ENCODE measurements at places on chromosomes 1 and 21.

GRCh38 chr1:7888248-7889081, 35.6 kb upstream of the UTS2 start:
- DNase-seq, result no peak

GRCh38 chr1:41850029-41850428, 68.7 kb downstream of the HIVEP3 start:
- DNase-seq, result no peak

- no peak for DNase-seq
These were observed 645 bp downstream of the ATP6V0B start for GRCh38 chr1:43975249-43975961.

GRCh38 chr1:56881417-56881816, 26.8 kb downstream of the C8A start:
- DNase-seq, result no peak

DNA sequence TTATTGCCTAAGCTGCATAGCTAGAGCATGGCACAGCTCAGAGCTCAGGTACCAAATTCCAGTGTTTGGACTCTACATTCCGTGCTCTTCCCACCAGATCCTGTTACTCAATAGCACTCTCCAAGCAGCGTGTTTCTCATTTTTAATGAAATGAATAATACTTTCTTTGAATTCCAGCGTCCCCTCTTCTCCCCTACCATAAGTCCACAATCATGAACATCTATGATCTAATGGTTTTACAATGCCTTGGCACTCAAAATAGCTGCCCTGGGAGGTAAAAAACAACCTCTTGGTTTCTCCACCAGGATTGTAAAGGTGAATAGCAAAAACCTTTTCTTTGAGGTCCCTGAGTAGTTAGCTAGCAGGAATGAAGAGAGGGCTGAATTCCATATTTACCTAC, 480.0 kb upstream of the PKN2 start:
- DNase-seq, result no peak

GRCh38 chr1:92509619-92510018, 22.9 kb upstream of the GFI1 start:
- no peak for DNase-seq

DNA sequence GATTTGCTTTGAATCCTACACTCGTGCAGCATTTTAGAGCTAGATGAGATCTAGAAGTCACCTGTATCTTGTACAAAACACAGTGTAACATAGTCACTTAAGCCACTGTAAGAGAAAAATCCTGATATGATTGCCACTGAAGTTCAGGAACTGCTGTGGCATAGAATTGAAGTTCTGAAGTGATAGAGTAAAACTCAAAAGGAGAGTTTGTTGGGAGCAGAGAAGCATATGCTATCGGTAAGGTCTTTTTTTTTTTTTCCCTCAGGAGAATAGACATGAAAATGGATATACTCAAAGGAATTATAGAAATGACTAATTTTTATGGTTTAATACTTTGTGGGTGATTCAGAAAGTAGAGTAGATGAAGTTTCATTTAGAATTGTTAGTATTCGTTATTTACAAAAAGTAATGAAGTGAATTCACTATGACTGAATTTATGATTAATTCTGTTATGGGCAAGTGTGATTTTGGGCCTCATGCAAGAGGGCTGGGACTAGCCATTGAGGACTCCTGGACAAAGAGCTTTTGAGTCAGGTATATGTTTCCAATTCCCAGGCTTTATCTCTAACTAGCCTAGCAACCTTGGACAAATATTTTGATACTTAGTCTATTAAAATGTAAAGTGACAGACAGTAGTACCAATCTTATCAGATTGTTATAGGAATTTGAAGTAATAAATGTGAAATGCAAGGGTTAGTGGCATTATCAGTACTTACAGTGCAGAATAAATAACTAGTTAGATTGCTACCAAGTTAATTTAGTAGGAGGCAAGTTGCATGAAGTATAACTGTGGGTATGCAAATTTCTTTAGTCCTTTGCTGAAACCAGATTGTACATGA, 3.1 kb downstream of the KCTD3 start:
- no peak for DNase-seq

GRCh38 chr1:61046434-61046833, 35.9 kb upstream of the NFIA start:
- DNase-seq, result no peak

- no peak for DNase-seq
These were observed 3.3 kb downstream of the MAPKAPK2 start for GRCh38 chr1:206687915-206688442.

DNA sequence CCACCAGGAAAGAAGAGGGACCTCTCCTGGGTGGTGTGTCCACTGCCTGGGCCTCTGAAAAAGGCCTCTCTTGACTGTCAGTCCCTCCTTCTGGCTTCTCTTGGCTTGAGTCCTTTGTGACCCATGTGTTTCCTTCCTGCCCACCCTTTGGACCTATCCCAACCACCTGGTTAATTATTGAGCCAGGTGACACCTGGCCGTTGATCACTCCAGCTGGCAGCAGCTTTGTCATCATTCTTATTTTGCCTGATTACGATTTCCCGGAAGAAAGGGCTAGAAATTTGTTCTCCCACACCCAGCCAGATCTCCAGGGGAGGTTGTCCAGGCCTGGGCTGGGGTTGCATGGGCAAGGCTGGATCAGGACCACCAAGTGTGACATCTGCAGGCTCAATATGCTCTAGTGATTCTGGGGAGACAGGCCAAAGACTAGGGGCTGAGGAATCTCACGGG, 24.8 kb downstream of the CSF1 start:
- DNase-seq, result no peak

All from epithelial cell of proximal tubule (primary cell).